ENCODE measurements at places on chromosomes 1 and 21.

- no peak for DNase-seq
These were observed 12.7 kb downstream of the AKIRIN1 start for GRCh38 chr1:39003794-39004193.

DNA sequence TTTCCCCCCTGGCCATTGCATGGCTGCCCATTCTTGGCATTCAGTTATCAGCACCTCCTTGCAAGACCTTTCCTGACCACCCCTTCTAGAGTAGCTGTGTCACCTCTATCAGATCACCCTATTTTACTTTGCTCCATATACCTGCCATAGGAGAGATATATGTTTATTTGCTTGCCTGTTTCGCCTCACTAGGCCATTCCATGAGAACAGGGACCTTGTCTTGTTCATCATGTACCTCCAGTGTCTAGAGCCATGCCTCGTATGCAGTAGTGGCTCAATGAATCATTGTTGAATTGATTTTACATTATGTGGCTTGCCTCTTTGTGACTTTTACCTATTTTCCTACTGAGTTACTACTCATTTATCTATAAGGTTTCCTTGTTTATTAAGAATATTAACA is 26.4 kb upstream of the PADI2 start:
- no peak for DNase-seq

GRCh38 chr21:45611939-45612664 is 31.4 kb upstream of the PCBP3 start:
- peak; percentile 89 for DNase-seq

DNA sequence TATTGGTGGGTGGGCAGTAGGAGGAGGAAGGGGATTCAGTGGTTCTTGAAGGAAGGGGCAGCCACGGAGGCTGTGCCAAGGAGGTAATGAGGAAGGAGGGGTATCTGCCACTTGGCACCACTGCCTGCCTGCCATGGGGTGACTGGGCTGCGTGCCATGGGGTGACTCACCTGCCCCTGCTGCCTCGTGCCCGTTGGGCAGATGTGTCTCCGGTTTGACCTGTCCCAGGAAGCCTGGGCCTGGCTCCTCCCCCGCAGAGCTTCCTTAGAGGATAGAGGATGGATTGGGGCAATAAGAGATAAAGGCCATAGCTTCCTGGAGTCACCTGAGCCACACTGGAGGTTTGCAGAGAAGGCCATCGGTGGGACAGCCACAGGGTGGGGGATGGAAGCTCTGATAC is 1.7 kb downstream of the PADI3 start:
- DNase-seq = no peak

DNA sequence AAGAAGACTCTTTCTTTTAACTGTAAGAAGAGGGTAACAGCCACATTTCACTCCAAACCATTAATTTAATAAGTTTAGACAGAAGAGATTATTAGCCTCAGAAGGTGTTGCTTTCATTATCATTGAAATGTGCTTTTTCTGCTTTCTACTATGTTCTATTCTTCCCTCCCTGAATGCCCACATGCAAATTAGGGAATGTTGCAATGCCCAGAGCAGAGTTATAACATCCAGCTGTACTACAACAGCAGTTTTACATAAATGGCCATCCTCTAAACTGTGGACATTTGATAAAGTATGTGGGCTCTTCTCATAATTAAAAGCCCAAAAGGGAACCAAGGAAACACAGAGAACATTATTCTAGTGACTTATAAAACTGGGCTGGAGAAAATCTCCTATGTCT is 82.2 kb upstream of the SOD1 start:
- no peak for DNase-seq

GRCh38 chr1:88208389-88208788 is 475.7 kb upstream of the PKN2 start:
- DNase-seq = no peak

- DNase-seq = no peak
These were observed 59.1 kb upstream of the GJA8 start for GRCh38 chr1:147843486-147843885.

DNA sequence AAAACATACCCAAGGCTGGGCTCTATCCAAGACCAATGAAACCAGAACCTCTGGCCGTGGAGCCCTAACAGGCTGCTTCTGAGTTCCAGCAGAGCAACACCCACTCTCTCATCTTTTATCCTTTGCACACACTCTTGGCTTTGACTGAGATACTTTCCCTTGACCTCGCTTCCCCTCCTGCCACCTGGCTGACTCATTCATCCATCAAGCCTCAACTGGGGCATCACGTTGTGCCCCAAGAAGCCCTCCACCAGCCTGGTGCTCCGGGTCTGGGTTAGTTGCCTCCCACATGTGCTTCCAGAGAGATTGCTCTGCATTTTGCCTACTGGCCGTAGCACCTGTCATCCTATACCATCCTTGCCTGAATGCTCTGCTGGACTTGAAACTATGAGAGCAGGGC is 34.5 kb upstream of the SERBP1 start:
- DNase-seq = no peak

DNA sequence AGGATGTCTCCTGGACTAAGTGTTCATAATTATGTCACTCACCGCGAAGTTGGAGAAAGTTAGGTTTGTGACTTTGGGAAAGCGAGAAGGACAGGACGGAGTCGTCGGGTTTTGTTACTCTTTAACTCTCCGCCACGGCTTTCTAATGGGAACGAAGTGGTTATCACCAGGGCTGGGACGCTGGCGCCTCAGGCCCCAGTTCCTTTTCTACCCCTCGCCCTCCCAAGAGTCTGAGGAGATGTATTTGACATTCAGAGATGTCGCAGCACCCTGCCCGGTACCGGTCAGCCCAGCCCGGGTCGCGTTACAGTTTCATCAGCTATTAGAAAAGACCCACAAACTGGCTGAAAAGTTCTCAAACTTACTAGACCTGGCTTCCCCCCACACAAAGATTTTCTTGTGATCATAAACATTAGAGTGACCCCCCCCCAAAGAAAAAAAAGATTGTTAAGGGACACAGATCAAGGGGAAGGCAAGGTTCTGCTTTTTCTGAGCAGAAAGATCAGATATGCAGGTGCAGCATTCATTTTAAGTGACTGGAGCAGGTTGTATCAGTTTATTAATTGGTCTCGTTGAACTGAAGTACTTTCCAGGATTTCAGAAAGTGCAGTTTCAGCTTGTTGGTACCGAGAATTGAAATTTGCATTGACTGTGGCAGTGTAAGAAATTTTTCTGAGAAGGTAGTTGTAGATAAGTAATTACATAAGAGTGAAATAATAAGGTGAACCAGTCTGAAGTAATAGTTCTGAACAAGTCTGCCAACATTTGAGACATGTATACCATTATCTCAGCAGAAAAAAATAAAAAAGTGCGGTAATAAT is 859 bp upstream of the ZBTB18 start:
- no peak for DNase-seq

DNA sequence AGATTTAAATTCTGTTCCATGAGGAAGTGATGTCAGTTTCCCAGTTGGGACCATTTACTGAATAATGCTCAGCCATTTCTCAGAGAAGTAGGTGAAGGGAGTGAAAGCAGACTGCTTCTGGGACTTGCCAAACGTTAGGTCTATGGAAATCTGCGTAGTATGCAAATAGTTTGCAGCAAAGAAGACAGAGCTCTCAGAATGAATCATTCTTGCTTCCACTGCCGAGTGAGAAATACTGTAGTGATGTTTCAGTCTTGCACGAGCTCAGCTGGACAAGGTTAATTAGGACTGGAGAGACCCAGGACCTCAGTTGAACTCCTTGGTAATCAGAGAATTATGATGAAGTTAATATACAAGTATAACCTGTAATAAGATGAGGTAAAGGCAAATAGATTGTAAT is 317.7 kb upstream of the DAB1 start:
- DNase-seq = no peak

GRCh38 chr1:20327467-20327866 is 36.8 kb downstream of the VWA5B1 start:
- DNase-seq = no peak

DNA sequence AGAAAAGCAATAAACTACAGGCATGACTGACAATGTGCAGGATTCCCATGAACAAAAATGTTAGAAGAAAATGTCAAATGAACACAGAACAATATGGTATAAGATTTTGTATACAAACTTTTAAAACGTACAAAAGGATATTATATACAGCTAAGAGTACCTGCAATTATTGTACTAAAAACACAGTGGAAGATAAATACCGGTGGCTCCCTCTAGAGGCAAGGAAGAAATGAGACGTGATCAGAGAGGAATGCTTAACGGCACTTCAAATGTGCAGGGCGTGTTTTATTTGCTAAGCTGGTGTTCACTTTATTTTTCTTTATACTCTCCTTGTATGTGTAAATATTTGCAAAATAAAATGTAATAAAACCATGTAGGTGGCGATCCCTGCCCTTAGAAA is 191.8 kb upstream of the SAMSN1 start:
- DNase-seq = peak; percentile 71

- no peak for DNase-seq
These were observed 713.5 kb downstream of the AMY1C start for GRCh38 chr1:104463126-104463697.

- DNase-seq = peak; percentile 6
These were observed 133.0 kb downstream of the LRRC7 start for GRCh38 chr1:69700770-69701169.

GRCh38 chr21:16194788-16195537 is 465.2 kb downstream of the USP25 start:
- DNase-seq = peak; percentile 49

DNA sequence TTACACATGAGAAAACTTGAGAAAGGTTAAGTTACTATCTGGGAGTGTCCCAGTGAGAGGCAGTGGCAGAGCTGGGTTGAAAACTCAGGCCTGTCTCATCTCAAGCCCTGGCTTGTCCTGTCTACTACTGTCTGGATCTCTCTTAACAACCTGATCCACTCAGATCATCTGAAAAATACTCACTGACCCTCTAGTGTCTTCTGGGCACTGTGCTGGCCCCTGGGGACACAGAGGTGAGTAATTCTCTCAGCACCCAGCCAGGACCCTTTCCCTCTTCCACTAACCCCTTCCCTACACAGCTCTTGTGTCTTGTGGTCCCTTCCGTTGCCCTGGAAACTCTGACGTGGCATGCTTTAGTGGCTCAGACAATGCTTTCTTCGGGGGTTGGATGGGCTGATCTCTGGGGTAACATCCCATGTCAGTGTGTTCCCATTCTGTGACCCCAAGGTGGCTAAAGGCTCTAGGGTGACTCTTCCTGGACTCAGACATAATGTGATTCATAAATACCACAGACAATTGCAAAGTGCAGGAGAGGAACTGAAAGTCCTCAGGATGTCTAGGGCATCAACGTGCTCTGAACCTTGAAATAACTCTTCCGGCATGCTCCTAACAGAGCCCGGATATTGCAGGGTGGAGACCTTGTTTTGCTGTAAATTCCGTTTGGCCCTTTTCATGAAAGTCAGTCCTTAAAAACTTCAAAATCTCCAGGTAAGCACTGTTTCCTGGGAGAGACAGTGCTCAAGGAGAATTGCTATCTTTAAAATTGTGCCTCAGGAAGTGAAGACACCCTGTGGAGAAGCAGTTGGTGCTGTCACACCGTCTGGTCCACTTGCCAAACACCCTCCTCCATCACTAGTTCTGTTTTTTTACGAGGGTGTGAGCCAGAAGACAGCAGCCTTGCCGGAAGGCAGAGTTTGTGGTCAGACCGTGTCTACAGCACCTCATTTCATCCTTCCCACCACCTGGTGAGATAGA is 4.0 kb downstream of the SHISAL2A start:
- no peak for DNase-seq

DNA sequence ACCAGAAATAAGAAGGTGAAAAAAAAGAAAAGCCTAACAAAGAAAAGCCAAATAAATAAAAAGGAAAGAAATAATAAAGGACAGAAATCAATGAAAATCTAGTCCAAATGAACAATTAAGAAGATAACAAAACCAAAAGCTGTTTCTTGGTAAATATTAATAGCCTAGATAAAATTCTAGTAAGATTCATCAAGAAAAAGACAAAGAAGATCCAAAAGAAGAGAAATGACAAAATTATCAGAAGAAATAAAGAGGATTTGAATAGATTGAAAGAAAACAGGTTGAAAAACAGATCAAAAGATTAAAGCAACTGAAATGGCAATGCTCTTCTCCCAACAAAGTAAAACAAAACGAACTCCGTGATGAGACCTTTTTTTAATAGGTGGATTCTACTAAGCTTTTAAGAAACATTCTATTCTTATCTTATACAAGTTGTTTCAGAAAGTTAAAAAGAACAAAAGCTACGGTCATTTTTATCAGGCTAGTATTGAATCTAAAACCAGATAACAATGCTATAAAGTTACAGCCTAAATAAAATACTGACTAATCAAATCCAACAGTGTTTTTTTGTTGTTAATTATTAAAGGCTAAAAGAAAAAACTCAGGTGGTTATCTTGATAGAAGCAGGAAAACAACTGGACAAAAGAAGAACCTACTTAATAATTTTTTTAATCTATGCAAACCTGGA is 50.9 kb downstream of the ENAH start:
- DNase-seq = no peak

GRCh38 chr1:201955729-201956143 is 433 bp downstream of the TIMM17A start:
- no peak for DNase-seq

GRCh38 chr1:77802026-77802425 is 22.6 kb downstream of the MIGA1 start:
- DNase-seq = no peak

DNA sequence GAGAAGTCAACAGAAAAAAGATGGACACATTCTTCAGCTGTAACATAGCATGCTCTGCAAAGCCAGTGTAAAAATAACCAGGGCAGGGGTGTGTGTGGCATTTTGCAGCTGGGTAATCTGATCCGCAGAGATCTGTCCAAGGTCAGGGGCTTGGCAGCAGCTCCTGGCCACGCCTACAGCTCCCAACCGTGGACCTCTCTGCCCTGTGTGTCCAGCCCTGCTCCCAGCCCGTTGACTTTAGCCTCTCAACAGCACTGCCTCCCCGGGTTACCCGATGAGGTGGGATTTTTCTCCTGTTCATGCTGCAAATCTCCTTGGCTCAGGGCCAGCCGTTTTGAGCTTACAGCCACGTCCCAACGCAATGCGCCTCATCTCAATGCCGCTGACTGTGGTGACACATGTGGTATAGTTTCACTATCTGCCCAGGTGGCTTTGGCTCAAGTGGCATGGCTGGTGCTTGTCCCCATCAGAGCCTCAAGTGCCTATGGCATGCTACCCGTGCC is 68.1 kb downstream of the VWA5B1 start:
- DNase-seq = peak; percentile 55

DNA sequence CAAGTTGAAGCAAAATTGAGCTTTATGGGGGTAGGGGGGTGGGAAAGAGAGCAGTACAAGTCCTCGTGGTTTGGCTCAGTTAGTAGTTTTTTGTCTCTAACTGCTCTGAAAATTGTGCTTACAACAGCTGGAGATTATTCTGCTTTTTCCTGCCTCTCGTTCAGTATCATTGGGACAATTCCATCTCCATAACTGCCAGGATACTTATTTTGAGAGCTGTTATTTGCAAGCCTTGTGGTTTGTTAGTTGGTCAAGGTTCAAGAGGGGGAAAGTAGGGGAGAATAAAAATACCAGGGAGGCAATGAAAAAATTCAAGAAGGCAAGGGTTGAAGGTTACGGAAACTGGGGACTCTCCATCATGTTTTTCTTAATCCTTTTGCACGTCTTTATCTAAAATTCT is 811.8 kb upstream of the ADGRL2 start:
- peak; percentile 2 for DNase-seq
